ENCODE measurements at places on chromosomes 12 and 14.

DNA sequence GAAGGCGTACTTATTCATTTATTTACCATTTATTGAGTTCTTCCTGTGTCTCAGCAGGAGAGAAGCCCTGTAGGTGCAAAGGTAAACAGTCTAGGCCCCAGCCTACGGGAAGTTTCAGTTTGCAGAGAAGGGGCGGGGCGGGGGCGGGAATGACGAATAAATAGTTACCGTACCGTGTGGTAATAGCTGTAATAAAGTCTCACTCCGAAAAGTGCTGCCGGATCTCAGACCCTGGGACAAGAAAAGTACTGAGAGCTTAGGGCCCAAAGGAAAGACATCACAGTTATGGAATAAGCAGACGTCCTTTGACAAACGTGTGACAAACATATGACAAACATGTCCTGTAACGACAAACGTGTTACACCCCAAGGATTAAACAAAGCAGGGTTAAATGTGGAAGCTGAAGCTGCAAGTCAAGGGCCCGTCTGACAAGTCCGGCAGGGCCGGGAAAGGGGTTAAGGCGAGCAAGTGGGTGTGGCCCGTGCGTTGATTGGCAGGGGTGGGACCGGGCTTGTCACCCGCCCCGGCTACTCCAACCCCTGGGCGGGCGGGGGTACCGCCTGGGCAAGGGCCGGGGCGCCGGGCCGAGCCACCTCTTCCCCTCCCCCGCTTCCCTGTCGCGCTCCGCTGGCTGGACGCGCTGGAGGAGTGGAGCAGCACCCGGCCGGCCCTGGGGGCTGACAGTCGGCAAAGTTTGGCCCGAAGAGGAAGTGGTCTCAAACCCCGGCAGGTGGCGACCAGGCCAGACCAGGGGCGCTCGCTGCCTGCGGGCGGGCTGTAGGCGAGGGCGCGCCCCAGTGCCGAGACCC is at the start of gene LRP10:
TSS of gene LRP10 (plus strand) at position 517 of the 809 bp plus-strand sequence. CDS start 564 bp downstream, outside the sequence.
- DNase-seq: peak; percentile 93

GRCh38 chr12:132698341-132698740 is 11.0 kb downstream of the PXMP2 start:
- no peak for DNase-seq

GRCh38 chr12:90333424-90333823 is 621.6 kb downstream of the CCER1 start:
- no peak for DNase-seq

GRCh38 chr12:32517966-32518365 is 118.6 kb downstream of the FGD4 start:
- no peak for DNase-seq

GRCh38 chr14:76701981-76702380 is 59.3 kb upstream of the VASH1 start:
- no peak for DNase-seq

DNA sequence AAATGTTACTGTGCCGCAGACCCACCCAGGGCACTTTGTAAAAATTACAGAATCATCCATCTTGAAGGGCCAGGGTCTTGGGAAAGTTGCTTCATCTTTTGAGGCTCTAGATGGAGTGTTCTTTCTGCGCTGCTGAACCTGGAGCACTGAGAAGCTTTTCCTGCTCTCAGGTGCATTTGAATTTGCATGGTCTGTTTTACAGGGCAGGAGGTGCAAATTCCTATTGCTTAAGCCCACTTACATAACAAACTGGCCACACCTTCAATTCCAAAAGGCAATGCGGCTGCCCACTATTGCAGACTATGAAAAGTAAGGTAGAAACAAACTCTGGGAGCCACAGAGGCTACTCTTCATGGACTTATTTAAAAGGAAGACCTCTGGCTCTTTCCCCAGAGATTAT is 254.8 kb downstream of the CACNA1C start:
- no peak for DNase-seq

GRCh38 chr12:52515927-52516831 is 4.0 kb downstream of the KRT5 start:
- no peak for DNase-seq

DNA sequence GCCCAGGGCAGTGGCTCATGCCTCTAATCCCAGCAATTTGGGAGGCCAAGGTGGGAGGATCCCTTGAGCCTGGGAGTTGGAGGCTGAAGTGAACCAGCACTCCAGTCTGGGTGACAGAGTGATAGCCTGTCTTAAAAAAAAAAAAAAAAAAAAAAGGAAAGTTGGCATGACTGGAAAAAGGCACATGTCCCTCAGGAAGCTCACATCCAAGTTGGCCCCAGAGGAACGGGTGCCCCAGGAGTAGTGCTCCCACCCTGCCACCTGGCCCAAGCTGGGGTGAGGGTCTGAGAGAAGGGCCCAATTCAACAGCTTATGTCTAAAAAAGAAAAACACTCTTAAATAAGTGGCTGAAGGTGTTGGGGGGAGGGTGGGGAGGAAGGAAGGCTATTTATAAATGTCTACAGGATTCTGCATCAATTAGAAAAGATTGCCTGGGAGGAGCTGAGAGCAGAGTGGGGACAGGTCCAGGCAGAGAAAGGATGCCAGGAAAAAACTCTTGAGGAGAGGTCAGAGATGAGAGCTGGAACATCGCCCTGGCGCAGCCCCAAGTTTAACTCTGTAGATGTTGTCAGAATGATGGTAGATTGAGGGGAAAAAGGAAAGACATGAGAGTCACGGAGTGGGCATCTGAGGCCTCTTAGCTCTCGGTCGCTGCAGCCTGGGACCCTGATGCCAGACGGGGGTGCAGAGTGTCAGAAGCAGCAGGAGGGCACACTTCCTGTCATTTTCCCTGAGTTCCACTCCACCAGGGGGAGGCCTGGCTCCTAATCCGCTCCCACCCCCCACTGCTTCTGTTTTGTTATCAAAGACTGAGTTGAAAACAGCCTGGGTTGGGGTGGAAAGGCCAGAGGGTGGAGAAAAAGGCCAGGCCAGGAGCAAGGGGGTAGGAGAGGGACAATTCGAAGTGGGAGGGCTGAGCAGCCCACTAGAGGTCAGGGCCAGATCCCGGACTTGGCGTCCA is 7.3 kb downstream of the SPRYD3 start:
- peak; percentile 95 for DNase-seq

DNA sequence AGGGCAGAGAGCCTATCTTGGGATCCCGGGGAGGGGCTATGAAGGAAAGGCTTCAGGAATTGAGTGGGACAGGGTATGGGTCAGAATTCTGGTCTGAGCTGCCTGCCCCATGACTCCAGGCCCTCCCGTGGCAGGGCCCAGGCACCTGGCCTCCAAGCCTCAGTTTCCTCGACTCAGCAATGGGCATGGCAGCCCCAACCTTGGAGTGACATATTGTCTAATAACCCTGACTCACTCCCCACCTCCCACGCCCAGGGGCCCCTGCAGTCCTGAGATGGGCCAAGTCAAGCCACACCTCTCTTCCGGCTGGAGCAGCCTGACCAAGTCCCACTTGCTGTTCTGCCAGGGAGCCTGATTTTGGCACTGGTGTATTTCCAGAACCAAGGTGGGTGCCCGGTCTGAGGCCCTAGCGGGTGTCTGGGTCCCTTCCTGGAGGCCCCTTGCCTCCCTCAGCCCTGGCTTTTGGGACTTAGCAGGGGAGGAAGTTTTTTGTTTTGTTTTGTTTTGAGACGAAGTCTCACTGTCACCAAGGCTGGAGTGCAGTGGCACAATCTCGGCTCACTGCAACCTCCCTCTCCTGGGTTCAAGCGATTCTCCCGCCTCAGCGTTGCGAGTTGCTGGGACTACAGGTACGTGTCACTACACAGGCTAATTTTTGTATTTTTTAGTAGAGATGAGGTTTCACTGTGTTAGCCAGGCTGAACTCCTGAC is 40.3 kb upstream of the RCOR1 start:
- no peak for DNase-seq

GRCh38 chr12:123929946-123930583 is 42.6 kb downstream of the CCDC92 start:
- no peak for DNase-seq

DNA sequence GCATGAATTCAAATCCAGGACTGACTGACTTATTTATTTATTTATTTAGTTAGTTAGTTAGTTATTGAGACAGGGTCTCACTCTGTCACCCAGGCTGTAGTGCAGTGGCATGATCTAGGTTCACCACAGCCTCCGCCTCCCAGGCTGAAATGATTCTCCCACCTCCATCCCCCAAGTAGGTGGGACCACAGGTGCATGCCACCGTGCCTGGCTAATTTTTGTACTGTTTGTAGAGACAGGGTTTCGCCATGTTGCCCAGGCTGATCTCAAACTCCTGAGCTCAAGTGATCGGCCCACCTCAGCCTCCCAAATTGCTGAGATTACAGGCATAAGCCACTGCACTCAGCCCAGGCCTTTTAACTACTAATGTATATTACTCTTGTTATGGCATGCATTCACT is 36.0 kb downstream of the BTG1 start:
- DNase-seq: no peak

DNA sequence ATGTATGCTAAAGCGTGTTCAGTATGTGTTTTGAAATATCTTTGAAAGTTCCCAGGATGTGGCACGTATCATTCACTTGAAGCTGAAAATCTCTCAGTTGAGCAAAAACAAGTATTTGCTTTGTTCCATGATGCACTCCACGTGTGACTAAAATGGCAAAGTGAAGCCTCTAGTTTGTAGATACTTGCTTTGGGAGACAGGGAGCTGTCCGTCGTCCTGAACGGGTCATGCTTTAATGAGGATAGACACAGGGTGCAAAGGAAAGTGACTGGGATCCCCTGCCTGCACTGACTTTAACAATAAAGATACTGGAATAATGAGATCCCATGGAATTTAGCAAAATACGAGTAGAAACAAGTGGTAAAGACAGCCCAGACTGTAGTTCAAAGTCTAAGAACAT is 991.4 kb downstream of the NRXN3 start:
- DNase-seq: no peak

DNA sequence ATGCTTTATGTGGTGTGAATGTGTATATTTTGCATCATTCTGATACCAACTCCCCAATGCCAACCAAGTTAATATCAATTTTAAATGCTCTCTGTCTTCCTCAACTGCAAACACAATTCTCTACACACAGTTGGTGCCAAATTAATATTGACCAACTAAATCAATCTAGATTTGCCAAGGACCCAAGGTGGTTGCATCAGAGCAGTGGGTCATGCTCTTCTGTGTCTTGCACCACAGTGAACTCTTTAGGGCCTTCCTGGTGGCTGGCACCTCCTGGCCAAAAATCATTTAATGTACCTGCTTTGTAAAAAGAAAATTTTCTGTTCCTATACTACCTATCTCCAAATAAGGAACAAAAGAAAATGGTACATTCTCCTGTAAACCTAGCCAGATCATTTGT is 14.1 kb downstream of the COQ10A start:
- DNase-seq: no peak

- no peak for DNase-seq
These were observed 45.9 kb downstream of the IFNG start for GRCh38 chr12:68113644-68114043.

- no peak for DNase-seq
These were observed 1.2 kb downstream of the NCKAP5L start for GRCh38 chr12:49827051-49827400.

GRCh38 chr12:21413369-21414277 is 23.8 kb upstream of the PYROXD1 start:
- no peak for DNase-seq

- no peak for DNase-seq
These were observed 396.5 kb downstream of the FOXG1 start for GRCh38 chr14:29163109-29163508.

DNA sequence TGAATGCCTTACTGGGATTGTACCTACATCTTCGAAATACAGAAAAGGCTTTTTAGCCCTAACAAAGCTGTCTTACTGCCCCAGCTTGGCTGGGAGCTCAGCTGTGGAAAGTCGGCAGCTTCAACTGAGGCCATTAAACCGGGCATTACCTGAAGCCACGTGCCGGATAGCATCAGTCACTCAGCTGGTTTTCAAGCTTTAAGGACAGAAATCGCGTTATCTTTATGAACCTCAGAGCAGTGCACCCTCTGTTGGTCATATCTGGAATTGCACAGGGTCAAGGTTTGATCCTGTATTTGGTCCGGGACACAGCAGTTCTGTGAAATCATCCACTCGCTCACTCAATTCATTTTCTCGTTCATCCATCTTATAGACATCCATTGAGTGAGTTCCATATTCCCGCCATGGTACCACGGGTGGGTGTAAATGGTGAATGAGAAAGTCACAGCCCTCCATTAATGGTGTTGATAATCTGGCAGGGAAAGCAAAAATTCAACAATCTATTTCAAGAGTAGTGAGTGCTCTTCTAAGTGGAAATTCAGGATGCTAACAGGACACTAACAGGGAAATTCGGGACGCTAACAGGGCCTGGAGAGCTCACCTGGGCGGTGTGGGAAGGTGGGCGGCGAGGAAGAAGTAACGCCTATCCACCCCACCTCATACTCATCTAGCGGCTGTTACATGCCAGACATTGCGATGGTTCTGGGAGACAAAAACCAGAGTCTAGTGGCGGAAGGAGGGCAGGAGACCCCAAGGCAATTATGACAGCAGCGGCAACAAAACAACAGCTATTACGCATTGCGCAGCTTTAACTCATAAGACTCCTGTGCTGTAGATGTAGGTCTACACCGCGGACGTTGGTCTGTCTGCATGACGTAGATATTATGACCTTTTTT is 60.6 kb upstream of the TCL1A start:
- peak; percentile 18 for DNase-seq

DNA sequence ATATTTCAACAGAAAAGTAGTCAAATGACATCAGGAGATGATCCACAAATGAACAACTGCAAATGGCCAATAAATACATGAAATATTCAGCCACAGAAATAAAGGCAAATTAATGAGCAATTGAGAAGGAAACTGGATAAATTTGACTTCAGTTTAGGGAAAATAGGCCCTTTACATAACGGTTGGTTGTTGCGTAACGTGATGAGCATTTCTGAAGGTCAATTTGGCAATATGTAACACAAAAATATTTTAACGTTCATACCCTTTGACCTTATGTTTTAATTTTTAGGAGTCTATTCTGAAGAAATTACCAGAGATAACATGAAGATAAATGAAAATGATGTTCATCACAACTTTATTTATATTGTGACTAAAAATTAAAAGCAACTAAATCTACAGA is 14.7 kb upstream of the MSRB3 start:
- no peak for DNase-seq

DNA sequence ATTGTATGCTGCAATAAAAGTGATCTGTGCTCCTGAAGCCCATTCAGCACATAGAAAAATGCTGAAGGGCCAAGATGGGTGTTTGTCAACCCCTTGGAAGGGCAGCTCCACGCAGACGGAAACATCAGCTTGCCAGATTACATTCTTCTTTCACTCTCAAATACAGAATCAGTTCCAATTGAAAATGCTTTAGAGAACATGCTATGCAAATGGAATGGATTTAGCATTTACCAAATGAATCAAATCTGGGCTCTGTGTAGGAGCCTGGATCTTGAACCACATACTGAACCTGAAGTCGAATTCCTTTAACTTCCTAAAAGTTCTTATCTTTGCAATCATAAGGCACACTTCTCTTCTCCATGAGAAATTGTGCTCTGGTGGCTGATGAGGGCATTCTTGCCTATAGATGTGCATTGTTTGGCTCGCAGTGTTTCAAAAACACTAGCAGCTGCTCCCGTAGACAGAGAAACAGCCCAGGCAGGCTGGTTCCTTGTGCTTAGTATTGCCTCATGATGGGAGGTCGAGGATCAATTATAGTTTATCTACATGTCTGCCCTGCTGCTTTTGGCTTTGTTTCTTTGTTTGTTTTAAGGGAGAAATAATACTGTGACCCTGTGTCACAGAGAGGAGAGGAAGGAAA is 489.8 kb upstream of the FLRT2 start:
- DNase-seq: no peak

GRCh38 chr12:531951-532585 is 72.3 kb downstream of the B4GALNT3 start:
- no peak for DNase-seq

- DNase-seq: no peak
These were observed 24.2 kb downstream of the CCDC92 start for GRCh38 chr12:123948401-123948795.

- DNase-seq: no peak
These were observed 1140.6 kb downstream of the BCL11B start for GRCh38 chr14:98131406-98131805.
